ENCODE measurements at places on chromosomes 16 and 17.
A peak's percentile ranks its signal among the peaks of the same experiment; 100 is the strongest.

DNA sequence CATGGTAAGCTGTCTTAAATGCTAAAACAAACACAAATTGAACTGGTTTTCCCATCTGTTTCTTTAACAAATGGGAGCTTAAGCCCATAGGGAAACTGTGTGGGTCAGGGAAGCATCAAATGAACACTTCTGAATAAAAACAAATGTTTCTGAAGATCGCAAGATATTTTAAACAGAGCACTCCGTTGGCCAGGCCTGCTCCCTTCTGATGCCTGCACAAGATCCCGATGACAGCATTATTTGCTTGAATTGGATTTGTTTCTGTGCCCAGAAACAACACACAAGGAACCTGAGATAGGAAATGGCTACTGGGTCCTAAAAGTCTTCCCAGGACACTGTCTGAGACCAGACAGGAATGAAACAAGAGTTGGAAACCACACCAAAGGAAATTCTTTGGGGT, 425.8 kb upstream of the ZFHX3 start:
- no peak for DNase-seq

DNA sequence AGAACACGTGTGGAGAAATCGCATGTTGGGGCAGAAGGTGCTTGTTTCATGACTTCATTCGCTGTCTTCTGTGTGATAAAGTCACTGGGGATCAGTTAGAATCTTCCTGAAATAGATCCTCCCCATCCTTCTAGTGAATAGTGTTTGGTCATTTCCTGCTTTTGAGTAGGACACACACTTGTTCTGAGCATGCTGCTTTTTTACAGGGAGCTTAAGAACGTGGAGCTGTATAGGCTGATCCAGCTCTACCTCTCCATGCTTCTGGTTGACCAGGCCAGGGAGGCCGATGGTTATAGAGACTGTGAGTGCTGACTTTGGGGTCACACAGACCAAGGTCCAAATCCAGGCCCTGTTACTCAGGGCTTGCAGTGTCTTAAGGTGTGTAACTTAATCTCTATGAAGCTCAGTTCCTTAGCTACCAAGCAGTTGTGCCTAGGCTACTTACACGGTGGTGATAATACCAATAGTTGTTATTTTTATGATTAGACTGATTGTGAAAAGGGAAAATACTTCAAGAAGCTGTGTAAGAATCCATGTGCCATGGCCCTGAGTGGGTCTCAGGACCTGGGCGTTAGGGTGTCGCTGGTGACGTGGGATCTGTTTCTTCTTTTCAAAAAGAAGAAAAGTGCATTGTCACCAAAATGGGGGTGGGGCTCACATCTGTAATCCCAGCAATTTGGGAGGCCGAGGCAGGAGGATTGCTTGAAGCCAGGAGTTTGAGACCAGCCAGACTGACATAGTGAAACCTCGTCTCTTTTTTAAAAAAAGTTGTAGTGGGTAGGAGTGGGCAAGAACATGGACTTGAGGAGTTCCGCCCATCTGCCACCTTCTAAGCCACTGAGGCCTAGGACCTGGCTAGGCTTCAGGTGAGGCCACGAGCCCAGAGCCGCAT, 64.1 kb upstream of the LGALS9 start:
- DNase-seq: no peak

DNA sequence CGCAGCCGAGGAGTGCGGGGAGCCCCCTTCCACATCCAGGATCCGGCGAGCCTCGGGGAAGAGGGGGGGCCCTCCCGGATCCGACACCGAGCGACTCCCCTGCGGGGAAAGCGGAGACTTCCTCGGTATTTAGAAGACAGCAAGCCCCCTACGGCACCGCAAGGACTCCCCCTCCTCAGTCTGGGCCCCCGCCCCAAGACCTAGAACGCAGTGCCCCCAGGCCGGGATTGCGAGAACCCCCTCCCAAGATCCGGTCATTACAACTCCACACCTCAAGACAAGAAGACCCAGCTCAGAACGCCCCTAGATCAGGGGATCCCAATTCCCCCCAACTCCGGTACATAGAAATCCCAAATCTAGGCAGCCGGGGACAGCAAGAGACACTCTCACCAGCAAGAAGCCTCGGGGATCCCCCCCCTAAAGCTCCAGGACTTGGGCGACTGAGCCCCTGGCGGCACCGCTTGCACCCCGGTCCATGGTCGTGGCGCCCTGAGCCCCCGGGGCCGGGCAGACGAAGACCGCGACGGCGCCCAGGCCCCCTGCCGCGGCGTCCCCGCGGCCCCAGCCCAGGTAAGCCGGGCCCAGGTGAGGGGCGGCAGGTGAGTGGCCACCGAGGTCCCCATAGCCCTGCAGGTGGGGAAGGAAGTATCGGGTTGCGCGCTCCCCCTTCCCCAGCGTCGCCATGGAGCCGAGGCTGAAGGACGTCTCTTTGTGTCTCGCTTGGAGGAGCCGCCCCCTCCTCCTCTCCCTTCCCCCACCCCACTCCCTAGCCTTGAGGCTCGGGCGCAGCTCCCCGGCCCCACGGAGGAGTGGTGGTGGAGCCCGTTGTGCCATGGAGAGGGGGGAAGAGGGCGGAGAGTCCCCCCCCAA, 641 bp downstream of the SBK1 start:
- DNase-seq: no peak

- DNase-seq: no peak
These were observed 2.2 kb downstream of the LDHD start for GRCh38 chr16:75114179-75114945.

DNA sequence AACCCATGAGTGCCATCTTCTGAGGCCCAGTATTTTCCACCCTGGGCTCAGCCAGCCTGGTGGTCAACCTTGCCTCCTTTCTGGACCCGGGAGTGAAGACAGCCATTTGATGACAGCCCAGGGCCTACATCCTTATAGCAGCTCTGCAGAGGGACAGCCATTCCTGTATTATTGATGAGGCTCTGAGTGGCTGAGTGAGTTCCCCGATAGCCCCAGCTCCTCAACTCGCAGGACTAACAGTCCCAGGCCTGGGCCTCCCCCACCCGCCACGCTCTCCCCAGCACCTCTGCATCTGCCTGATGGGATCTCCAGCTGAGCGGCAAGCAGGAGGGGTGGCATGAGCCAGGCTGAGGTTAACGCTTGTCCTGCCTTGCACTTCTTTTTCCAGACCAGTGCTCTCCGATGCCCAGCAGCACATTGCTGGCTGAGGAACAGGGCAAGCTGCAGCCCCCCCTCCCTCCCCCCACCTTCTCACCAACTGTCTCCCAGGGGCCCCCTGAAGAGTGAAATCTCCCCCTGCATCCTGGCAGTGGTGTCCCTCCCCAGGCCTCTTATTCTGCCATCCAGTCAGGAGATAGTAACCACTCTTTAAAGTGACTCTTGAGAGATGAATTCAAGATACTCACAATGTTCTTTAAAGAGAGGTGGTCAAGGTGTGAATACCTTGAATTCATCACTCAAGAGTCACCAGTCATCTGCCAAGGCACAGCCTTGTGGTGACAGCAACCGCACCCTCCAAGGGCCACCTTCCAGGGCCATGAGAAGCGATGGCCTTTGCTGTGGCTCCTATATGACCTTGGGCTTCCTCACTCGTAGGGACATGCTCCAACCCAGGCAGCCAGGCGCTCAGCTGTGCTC, 23.5 kb downstream of the CACNG5 start:
- no peak for DNase-seq

GRCh38 chr16:79659344-79659743, 58.8 kb upstream of the MAF start:
- no peak for DNase-seq

DNA sequence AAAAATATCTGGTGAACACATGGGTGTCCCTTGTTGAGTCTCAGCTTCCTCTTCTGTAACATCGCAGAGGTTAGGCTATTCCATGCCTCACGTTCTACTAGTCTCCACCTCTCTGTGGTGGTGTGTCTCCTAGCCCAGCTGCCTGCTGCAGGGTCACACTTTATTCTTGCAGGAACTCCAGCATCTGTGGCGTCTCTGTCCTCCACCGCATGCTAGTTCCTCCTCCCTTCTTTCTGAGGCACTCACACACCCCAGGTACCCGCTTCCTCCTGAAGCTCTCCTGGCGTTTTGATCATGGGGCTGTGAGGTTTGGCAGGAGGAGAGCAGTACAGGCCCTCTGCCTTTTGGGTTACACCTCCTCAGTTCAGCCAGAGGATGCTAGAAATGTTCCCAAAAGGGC, 9.9 kb upstream of the TEX2 start:
- DNase-seq: no peak

DNA sequence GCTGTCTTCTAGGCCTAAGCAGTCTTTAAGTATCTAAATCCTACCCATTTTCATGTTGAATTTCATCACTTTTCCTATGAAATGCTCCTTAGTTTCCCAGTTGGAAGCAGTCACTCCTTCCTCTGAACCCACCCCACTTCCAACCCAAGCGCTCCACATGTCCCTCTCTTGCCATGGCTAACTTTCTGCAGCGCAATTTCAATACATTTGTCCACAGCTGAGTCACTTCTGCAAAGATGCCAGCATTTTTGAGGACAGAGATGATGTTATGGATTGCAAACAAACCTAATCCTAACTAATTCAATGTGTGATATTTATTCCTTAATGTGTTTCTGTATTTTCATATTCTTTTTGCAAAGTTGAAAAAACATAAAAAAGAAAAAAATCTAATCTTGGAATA, 71.7 kb downstream of the HLF start:
- no peak for DNase-seq

- no peak for DNase-seq
These were observed 1.4 kb downstream of the MSL1 start for GRCh38 chr17:40122999-40123810.

GRCh38 chr17:27782791-27783206, 17.5 kb downstream of the NOS2 start:
- DNase-seq: no peak

DNA sequence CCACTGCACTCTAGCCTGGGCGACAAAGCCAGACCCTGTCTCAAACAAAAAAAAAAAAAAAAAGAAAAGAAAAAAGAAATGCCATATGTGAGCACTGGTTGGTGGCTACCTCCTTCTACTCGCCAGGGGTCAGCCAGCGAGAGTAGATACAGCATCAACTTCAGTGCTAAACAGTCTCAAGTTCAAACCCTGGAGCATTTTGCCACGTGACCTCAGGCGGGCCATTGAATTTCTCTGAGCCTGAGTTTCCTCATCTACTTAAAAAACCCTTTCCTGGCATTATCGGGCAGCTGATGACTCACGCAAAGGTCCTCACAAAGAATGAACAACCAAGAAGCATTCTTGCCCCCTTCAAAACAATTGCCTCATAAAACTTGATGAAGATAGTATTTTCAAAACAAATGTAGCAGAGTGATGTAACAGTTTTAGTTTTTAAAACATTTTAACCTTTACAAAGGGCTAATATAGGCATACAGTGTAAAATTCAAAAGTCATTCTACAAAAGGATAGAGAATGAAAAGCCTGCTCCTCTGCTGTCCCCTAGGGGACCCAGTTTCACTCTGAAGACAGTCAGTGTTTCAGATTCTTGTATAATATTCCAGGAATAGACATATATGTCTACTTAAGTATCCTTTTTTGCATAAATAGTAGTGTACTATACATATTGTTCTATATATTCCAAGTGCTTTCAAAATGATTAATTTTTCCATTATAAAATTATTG, 28.4 kb downstream of the DNAH2 start:
- peak; percentile 52 for DNase-seq

- no peak for DNase-seq
These were observed 48.3 kb downstream of the NT5M start for GRCh38 chr17:17351356-17351891.

GRCh38 chr16:70646260-70647241, at the start of gene IL34:
Gene IL34 (plus strand): TSS chr16:70646559. CDS start chr16:70646948, 389 bp downstream.
- no peak for DNase-seq

DNA sequence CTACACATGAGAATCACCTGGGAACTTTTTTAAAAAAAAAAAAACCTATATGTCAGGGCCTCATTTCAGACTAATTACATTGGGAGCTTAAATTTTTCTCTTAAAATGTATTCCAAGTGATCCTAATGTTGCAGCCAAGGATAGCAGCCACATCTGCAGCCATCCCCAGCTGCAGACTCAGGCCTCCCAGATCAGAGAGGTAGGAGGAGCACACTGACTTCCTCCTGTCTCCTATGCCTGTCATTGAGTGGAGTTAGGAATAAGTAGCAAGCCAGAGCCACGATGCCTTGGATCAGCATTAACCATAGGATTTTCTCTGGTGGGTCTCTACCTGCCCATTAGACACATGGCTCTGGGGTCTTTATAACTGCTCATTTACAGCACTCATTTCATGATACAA, 463.5 kb downstream of the HS3ST4 start:
- DNase-seq: no peak

Measured in kidney epithelial cell (primary cell).